Muscle of leg (tissue), 16 donors: ENCODE measurements at places on chromosomes 2 and 18. TPM values are rescaled to one million over a fixed set of nuclear protein-coding genes. Genes with fewer than 3 reads are reported as not detected.

- no peak overlapping the region for H3K4me3 ChIP-seq
- no peaks in the 10 kb centered on the region for H3K4me1 ChIP-seq
- no peaks in the 10 kb centered on the region for H3K27me3 ChIP-seq
- no peak overlapping the region for H3K27ac ChIP-seq
- H3K36me3 ChIP-seq: no peaks in the 10 kb centered on the region
Measured at GRCh38 chr2:179447421-179447820, 182.8 kb upstream of the SESTD1 start.

DNA sequence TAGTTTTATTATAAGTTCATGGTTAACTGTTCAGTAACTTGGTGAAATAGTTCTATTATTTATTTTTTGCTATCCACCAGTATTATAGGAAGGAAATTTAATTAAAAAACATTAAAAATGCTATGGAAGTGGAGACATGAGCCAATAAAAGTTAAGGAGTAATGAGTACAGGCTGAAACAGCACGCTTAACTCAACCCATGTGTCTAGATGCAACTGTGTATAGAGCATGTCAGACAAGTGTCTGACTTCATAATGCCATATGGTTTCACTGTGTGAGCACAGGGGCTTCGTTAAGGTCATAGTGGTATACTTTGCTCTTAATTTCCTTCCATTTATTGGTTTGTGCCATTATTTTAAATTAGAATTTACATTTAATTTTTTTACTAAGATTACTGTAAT is 566.8 kb upstream of the NRP2 start:
- no peak overlapping the region for H3K27ac ChIP-seq
- H3K27me3 ChIP-seq: no peaks in the 10 kb centered on the region
- no peaks in the 10 kb centered on the region for H3K36me3 ChIP-seq
- no peaks in the 10 kb centered on the region for H3K4me1 ChIP-seq

DNA sequence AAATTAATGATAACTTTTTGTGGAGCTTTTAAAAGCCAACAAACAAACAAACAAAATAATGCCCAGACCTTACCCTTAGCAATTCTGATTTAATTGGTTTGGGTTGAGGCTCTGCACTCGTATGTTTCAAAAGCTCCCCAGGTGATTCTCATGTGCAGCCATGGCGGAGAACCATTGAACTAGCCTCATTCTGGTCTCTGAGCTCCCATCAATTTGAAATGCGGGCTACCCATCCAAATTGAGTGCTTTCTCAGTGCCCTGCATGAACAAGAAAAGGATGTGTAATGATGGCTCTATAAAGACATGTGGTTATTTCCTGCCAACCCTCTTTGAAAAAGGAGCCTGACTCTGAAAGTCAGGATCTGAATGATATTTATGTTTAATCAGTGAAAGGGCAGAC is 8.2 kb downstream of the MXD1 start:
- H3K27ac ChIP-seq: no peak overlapping the region
- no peaks in the 10 kb centered on the region for H3K27me3 ChIP-seq
- H3K36me3 ChIP-seq: peaks cover 24% of the 10 kb centered on the region
- H3K4me1 ChIP-seq: no peaks in the 10 kb centered on the region
- DNase-seq: no peak

Gene SH2D6
- 0.63 TPM for polyA plus RNA-seq

DNA sequence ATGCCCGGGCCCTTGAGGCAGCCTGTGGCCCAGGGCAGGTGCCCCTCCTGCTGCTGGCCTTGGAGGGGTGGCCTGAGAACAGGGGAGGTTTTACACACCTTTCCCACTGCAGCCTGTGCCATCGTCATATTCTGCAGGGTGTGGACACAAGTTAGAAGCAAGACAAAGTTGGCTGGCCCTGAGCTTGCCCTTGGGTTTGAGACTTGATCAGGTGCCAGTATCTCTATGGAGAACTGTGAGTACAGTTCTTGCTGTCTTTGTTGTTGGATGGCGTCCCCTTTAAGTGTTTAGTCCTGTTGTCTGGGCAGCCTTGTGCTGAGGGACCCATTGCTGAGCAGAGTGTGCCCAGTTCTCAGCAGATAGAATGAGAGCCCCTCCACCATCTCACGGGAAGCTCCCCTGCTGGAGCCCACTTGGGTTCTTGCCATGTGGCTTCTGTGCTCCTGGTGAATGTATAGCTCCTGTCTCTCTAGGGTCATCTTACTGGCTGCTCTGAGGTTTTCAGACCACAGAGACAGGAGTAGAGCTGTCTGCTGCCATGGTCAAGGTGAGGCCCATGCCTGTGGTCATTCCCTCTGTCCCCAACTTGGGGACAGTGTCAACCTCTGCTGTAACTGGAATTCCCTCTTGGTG is 115.9 kb downstream of the SH3RF3 start:
- no peak overlapping the region for H3K27ac ChIP-seq
- H3K36me3 ChIP-seq: no peaks in the 10 kb centered on the region
- H3K4me3 ChIP-seq: no peak overlapping the region
- no peak for DNase-seq
